ENCODE measurements at places on chromosomes 4 and X.

DNA sequence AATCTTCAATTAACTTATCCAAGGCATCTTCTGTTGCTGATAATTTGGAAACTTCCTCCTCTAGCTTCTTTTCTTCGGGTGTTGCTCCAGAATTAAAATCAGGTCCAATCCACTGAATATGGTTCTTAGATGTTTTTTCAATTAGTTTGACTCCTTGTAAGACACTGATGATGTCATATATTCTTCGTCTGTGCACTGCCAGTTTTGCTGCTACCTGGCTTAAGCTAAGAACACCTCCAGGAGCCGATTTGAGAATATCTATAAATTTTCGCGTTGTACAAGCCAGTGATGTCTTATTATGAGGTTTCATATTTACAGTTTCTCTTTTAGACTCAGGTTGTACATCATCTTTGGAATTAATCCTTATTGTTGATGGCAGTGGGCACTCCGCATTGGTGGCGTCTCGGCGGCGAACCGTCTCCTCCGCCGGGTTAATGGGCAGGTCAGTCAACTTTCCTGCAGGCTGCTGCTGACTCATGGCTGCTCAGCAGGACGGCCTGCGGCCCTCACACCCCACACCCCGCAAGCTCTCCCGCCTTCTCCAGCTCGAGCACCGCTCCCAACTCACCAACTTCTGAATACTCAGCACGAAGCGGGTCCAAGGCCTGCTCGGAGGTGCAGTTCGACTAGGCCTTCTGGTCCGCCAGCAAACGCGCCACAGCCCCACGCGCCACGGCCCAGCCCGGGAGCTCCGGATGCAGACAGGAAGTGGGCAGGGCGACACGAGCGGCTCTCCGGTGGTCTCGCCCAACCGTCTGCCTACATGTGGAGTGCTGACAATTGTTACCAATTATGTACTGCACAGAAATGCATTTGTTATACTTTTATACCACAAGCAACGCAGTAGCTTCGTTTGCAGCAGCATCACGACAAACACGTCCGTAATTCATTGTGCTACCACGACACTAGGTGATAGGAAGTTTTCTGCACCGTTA lies 49.2 kb upstream of the FHL1 start:
- no peak for DNase-seq

DNA sequence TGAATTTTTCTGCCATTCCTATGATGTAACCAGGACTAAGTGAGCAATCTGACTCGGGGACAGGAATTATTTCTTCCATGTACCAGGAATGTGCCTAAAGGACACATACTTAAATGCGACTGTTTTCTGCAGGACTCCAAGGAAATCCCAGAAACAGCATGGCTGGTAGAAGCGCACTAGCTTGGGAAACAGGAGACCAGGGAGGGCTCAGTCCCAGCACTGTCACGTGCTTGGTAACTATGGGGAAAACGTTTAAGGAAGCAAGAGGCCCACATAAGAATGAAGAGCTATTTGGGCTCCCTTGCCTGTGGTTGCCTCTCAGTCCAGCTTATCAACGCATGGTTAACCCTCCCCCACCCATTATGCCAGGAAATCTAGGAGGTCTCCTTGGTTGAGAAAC lies 19.6 kb downstream of the MPP1 start:
- DNase-seq: no peak

DNA sequence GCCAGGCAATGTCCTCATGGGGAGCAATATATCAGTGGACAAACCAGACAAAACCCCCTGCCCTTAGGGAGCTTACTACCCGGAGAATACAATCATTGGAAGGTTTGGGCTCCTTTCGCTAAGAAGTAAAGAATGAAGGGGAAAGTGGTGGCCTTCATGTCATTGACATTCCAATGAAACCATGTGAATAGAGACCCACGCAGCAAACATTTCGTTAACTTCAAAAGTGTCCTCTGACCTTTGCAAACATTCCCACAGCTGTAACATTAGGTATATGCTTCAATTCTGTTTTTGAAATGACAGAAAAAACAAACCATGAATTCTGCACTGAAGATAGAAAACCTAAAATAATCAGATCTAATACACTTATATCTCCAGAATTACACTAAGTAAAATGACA lies 7.0 kb downstream of the ATP8A1 start:
- no peak for DNase-seq

DNA sequence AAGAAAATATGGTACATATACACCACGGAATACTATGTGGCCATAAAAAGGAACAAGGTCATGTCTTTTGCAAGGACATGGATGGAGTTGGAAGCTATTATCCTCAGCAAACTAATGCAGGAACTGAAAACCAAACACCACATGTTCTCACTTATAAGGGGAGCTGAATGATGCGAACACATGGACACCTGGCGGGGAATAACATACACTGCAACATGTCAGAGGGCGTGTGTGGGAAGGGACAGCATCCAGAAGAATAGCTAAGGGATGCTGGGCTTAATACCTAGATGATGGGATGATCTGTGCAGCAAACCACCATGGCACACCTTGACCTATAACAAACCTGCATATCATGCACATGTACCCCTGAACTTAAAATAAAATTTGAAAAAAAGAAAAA lies 19.5 kb upstream of the CNKSR2 start:
- no peak for DNase-seq

DNA sequence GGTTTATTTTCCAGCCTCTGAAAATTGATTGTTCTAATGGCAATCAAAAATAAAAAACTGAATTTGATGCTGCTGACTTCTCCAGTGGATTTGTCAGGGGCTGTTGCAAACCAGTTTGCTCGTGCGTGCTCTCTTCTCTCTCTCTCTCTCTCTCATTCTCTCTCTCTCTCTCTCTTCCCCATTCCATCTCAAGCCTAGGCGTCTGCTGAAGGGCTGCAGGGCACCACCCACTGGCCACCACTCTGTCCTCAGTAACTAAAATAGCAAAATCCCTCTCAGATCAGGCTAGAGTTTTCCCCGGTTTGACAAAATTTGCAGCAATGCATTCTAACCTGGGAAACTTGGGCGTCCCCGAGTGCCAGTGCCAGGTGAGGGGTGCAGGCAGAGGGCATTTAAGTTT lies 19.4 kb downstream of the NKX6-1 start:
- DNase-seq: no peak

DNA sequence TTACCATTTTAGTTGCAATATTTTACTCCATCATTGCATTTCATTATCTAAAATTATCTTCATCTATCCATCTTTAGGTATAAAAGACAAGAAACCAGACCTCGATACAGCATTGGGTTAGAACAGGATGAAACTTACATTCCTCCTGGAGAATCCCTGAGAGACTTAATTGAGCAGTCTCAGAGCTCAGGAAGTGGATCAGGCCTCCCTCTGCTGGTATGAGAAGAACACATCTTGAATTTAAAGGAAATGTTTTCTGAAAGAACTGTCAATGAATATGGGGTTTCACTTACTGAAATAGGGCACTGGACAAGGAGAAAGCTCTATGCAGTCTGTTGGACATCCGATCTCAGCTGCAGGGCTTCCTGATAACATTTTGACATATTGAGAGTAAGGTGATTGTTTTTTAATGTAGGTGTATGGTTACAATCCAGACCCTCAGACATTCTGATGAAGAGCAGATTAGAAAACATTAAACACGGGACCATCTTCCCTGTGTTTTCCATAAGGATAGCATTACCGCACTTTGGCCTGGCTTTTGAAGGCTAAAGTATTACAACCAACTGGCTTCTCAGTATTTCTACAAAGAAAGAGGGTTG lies 367.2 kb downstream of the BMPR1B start:
- peak; percentile 27 for DNase-seq

GRCh38 chr4:1376391-1376840 lies 29.4 kb downstream of the UVSSA start:
- DNase-seq: no peak

- DNase-seq: peak; percentile 41
Measured at GRCh38 chrX:15946783-15947580, 92.4 kb upstream of the AP1S2 start.
